ENCODE measurements at places on chromosomes 6 and 20.

DNA sequence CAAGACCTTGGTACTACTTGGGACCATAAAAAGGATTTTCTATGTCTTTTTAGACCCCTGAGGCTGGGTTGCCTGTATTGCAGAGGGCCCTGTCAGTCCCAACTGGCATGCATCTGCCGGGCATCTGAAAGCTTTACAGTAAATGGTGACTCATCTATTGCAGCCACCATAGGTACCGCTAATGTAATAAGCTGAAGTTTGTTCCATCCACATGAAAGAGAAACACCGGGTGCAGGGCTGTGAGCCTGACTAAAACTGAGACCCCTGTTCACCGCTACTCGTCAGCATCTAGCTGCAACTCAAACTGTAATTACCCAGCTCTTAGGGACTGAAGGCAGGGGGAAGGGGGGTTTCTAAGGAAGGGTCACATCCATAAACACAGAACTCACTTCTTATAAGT, 49.5 kb downstream of the TRERF1 start:
- DNase-seq = no peak

DNA sequence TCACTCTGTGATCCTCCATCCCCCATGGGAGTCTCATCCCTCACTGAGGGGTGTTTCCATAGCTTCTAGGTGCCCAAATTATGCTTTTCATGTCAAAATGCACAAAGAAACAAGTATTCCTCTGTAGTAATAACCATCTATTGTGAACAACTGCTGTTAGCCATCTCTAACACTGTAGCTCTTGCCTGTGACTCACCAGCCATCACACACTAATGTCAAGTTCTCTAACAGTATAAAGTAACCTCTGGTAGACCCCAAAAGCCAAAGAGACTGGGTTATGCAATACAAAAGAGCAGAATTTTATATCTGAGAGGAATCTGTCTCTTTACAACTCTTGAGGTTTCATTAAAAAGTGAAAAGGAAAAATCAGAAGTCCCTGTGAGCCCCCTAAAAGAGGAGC, 25.4 kb upstream of the IYD start:
- no peak for DNase-seq

GRCh38 chr20:33725607-33726264, 5.6 kb upstream of the PXMP4 start:
- DNase-seq = no peak

- DNase-seq = no peak
Measured at GRCh38 chr20:42258564-42259302, 640.6 kb upstream of the CHD6 start.

DNA sequence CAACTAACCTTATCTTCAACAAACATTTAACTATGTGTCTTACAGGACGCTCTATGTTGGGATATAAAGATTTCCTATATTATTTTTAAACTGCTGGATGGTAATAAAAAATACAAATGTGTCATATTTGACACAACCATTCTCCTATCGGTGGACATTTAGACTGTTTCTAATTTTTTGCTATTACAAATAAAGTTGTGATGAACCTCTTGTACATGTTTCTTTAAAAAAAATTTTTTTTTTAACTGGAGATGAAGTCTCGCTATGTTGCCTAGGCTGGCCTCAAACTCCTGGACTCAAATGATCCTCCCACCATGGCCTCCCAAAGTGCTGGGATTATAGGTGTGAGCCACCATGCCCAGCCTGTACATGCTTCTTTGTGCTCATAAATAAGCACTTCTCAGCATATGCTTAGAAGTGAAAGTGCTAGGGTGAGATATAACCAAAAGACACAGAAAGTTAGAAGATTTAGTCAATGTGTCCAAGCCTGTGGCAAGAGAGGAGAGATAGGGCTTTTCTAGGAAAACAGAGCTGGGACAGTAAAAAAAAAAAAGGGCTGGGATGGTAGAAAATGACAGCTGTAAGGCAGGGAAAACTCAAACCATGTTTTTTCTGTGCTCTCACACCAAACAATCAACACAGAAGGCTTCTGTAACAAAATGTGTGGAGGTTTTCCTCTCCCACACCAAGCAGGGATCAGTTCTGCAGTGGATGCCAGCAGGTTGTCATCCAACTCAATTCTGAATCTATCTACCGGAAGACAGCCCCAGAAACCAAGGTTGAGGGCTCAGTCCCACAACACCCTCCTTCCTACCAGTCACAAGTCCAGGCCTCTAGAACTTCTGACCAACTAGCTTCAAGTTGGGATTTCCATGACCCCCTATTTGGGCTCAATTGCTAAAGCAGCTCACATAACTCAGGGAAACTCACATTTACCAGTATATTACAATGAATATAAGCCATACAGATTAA, 70.0 kb upstream of the SMIM29 start:
- no peak for DNase-seq

- DNase-seq = no peak
Measured at GRCh38 chr6:108242721-108243120, 18.1 kb downstream of the SNX3 start.

DNA sequence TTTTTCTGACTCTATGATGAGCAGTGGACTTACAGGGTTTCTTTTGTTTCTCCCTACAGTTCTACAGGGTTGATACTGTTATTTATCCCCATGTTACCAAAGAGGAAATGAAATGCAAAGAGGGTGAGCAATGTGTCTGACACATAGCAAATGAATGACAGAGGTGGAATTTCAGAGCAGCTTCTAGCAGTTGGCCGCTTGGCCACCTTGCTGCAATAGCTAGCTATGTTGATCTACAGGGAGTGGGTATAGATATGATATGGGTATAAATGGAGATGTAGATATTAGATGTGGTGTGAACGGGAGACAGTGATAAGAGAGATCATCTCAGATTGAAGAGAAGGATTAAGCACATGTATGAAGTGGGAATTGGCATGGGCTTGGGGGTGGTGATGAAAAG, 10.9 kb upstream of the SLC22A3 start:
- DNase-seq = no peak

DNA sequence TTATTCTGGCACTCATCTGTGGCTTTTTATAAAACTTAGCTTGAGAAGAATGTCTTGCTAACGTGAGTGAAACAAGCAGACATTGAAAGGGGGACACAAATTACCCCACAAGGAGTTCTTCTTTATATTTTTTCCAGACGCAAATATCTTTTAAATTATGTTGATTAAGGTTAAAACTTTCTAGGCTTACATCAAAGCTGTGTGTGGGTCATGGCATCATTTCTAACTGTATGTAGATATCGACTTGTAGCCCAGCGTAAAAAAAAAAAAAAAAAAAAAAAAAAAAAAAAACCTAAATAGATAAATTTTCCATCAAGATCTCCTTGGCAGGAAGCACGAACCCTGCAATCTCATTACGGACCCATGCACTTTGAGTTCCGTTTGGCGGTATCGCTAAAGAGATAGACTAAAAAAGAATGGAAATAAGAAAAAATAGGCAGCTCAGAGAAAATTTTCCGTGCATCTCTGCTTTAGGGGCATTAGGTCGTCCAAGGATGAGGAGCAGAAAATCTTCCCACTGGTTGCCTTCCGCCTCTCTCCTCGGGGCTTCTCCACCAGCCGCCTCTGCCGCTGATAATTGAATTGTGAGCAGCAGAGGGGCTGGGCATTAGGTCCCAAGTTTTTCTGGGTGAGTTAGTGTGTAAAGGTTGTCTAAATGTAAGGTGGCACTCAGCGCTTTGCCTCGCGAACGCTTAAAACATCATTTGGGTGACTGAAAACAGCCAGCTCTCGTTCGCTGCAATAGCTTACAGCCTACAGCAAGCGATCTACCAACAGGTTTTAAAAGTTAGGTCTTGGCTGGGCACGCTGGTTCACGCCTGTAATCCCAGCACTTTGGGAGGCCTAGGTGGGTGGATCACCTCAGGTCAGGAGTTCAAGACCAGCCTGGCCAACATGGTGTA, 194.0 kb downstream of the TRIM27 start:
- DNase-seq = no peak

DNA sequence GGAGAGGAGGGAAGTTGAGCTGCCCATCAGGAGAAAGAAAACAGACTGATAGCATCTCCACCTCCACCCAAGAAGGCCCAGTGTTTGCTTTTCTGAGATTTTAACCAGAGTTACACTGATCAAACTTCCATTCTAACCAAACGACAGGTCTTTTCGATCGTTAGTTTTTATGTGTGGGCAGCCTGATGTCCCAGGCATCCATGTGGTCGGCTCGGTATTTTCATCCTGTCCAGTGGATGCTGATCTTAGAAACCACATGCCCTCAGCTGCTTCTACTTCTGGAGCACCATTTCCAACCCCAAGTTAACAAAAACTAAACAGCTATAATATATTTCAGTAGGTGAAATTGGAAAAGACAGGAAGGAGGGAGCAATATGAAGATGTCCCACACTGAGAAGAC, 536.8 kb upstream of the JAG1 start:
- no peak for DNase-seq

DNA sequence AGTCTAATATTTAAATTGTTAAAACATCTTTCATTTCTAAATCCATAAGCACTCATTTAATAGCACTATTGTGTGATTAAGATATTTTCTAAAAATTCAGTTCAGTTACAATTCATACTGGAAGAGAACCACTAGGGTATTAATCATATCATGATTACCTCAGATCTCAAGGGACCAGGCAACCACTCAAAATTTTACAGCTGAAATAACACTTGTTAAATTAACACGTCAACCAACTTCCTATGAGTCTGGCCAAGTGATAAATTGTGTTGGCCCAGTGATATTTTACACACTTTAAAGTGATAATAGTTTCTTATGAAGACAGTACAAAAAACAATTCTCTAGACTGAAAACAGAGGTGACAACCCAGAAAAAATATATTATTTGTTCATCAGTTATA, 869.0 kb upstream of the ADGRB3 start:
- DNase-seq = no peak

Data from stimulated activated CD8-positive, alpha-beta memory T cell treated with anti-CD3 and anti-CD28 coated beads, Interleukin-4, amount 100 ng/mL, for 1 hour (primary cell).